ENCODE measurements at places on chromosomes 2 and 18.

- DNase-seq, result no peak
Measured at GRCh38 chr18:12015416-12016062, 34.2 kb downstream of the IMPA2 start.

DNA sequence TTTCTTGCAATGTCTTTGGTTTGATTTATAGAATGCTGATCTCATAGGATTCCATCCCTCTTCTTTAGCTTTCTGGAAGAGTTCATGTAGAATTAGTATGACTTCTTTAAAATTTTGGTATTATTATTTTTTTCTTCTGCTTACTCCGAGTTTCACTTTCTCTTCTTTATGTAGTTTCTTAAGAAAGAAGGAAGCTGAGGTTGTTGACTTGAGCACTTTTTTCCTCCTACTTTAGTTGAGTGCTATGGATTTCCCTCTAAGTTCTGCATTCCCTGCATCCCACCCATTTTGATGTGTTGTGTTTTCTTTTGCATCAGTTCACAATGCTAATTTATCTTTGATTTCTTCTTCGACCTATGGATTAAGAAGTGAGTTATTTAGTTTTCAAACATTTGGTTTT, 78.9 kb upstream of the SPRED2 start:
- no peak for DNase-seq

- no peak for DNase-seq
Measured at GRCh38 chr2:240395896-240396622, 39.4 kb upstream of the GPC1 start.

GRCh38 chr2:16257322-16258028, 317.1 kb downstream of the MYCN start:
- DNase-seq, result no peak
